ENCODE measurements at places on chromosomes 3 and 15. TPM values are rescaled to one million over a fixed set of nuclear protein-coding genes. Genes with fewer than 3 reads are reported as not detected.

Gene CHRNB4
- not detected for total RNA-seq

Gene C3orf70
- total RNA-seq: 0.08 TPM

DNA sequence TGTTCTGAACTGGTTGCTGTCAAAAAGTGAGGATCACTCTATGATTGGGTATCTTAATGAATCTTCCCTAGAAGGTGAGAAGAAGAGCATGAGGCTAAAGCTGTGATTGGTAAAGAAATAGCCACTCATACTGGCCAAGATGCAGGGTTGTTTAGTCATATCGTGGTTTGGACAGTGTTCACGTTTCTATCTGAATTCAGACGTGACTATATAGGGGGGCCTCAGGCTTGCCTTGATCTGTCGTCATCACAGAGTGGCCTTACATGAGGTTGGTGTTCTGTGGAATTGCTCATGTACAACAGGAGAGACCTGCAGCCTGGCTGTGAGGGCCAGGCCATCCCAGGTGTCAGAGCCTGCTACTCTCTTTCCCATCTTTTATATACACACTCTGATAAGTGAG, 12.4 kb downstream of the RTP2 start:
- no peak overlapping the region for H3K27ac ChIP-seq
- no peaks in the 10 kb centered on the region for H3K4me1 ChIP-seq
- no peak overlapping the region for H3K4me3 ChIP-seq
- no peaks in the 10 kb centered on the region for H3K27me3 ChIP-seq
- no peaks in the 10 kb centered on the region for H3K36me3 ChIP-seq
- no peak for DNase-seq

DNA sequence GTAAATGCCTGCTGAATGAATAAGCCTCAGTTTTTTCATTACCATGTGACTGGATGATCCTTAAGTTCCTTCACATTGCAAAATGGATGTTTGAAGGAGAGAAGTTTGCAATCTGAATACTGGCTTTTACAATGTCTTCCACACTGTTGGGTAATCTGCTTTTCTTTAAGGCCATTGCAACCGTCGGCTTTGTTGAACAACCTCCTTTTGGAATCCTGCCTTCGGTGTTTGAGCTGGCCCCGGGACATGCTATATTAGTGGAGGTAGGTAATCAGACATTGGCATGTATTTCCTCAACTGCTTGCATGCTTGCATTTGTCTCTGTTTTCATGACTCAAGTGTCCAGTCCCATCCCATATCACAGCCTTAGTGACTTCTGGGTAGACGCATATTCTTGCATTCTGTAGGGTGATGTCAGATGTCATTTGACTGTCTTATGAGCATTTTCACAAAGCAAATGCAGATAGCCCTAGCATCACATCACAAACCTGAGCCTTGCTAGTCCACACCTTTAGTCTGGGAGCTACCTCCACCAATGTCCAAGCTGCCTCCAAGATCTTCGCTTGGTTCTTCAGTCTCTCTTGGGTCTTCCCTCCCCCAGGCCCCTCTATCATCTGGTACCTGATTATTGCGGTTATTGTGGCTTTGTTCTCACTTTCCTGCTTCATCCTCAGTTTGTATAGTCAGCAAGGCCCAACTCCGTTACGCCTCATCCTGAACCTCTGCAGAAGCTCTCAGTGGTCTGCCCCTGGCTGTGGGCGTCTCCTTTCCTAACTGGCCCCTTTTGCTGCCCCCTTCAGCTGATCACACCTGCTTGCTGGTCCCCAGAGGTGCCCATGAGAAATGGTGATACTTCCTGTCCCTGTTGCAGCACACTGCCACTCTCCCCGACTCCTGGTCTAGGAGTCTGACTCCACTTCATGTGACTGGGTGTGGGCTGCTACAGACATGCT, 48.5 kb downstream of the ACAA1 start:
- H3K4me3 ChIP-seq: no peak overlapping the region
- H3K27me3 ChIP-seq: no peaks in the 10 kb centered on the region
- no peaks in the 10 kb centered on the region for H3K4me1 ChIP-seq

GRCh38 chr15:88104357-88104756, 152.2 kb downstream of the NTRK3 start:
- H3K4me3 ChIP-seq: no peak overlapping the region
- DNase-seq: no peak
- no peaks in the 10 kb centered on the region for H3K27me3 ChIP-seq
- H3K4me1 ChIP-seq: peaks cover 11% of the 10 kb centered on the region

DNA sequence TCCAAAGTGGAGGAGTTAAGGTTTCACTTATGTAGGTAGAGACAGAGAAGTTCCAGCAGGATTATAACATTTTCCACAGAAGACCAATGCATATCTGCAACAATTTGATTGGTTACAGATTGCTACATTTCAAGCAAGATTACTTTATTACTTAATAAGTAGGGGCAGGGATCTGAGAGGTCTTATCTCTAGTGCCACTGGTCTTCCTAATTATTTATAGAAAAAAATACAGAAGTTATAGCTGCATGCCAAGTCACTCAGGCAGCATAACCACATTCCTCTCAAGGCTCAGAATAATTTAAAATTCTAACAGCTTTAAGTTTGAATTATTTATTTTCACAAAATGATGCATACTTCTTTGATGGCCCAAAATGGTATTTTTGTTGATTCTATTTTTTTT, 30.5 kb downstream of the RAD54L2 start:
- no peak for DNase-seq
- no peaks in the 10 kb centered on the region for H3K4me1 ChIP-seq
- H3K27ac ChIP-seq: no peak overlapping the region
- H3K36me3 ChIP-seq: peaks cover 11% of the 10 kb centered on the region
- no peaks in the 10 kb centered on the region for H3K27me3 ChIP-seq

- H3K4me3 ChIP-seq: peak overlapping the region; percentile 61
- H3K4me1 ChIP-seq: no peaks in the 10 kb centered on the region
- no peaks in the 10 kb centered on the region for H3K36me3 ChIP-seq
- no peaks in the 10 kb centered on the region for H3K27me3 ChIP-seq
- no peak overlapping the region for H3K27ac ChIP-seq
Measured at GRCh38 chr15:45199136-45199810, 11.5 kb upstream of the SHF start.

DNA sequence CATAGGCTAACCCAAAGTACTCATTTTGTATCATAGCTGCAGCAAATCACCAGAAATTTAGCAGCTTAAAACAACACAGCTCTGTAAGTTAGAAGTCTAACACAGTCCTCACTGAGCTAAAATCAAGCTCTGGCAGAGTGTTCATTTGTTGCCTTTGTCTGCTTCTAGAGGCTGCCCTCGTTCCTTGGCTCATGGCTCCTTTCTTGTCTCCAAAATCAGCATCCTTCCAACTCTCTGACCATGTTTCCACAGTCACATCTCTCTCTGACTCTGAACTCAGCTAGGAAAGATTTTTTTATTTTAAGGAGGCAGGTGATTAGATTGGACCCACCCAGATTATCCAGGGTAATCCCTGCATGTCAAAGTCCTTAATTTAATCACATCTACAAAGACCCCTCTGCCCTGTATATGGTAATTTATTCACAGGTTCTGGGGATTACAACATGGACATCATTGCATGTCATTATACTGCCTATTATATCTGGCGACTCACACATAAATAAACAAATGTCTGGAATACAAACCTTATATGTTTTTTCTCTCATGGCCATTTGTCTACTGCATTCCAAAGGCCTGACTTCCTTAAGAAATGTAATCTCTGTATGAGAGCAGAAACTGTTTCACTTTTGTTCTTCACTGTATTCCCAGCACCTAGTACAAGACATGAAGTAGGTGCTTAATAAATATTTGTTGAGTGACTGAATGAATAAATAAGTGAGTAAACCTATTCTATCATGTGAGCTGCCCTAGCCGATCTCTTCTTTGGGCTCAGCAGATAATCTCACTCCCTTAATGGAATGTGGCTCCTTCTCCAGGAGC, 15.1 kb upstream of the UACA start:
- no peak overlapping the region for H3K4me3 ChIP-seq
- peak overlapping the region; percentile 87 for H3K27ac ChIP-seq
- H3K27me3 ChIP-seq: no peaks in the 10 kb centered on the region

DNA sequence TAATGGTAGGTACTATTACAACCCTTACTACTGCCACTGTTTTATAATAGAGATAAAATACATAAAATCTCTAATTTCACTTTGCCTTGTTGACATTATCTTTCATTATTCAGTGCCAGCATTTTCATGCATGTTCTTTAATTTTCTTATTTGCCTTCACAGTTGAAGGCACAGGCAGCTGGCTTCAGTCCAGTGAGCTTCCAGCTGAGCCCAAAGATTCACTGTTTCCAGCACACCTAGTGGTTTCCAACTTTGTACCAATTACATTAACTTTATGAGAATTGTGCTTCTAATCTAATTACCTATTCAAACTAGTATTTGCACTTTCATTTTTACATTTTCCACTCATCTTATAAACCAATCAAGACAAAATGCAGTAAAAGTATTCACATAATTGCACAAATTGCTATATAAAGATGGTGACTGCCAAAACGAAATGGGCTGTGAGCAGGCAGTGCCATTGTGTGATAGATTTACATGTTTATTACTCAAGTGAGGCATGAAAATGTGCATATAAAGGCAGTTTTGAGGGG, 228.3 kb downstream of the MFSD1 start:
- no peaks in the 10 kb centered on the region for H3K4me1 ChIP-seq
- no peak overlapping the region for H3K4me3 ChIP-seq
- no peak overlapping the region for H3K27ac ChIP-seq
- no peaks in the 10 kb centered on the region for H3K27me3 ChIP-seq

DNA sequence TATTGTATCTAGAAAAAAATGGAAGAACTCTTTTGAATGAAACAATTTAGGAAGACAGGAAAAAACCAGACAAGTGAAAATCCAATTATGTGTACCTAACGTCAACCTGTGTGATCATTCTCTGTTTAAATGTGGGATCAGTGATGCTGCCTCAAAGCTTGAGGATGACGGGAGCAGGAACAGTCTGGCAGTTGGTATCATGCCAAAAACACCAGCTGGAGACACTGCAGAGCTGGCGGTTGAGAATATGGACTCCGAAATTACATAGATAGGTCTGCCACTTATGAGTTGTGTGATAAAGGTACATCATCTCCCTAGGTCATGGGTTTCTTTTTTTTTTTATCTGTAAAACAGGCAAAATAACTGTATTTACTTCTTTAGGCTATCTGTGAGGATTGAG, 480.5 kb downstream of the CNTN4 start:
- H3K4me3 ChIP-seq: no peak overlapping the region
- no peaks in the 10 kb centered on the region for H3K27me3 ChIP-seq
- no peak for DNase-seq
- H3K4me1 ChIP-seq: no peaks in the 10 kb centered on the region
- H3K36me3 ChIP-seq: no peaks in the 10 kb centered on the region
- no peak overlapping the region for H3K27ac ChIP-seq

GRCh38 chr3:177341736-177342419, 144.6 kb upstream of the TBL1XR1 start:
- DNase-seq: no peak
- H3K27ac ChIP-seq: no peak overlapping the region
- peaks cover 31% of the 10 kb centered on the region for H3K4me1 ChIP-seq
- H3K36me3 ChIP-seq: no peaks in the 10 kb centered on the region
- no peak overlapping the region for H3K4me3 ChIP-seq
- H3K27me3 ChIP-seq: no peaks in the 10 kb centered on the region

- H3K4me1 ChIP-seq: no peaks in the 10 kb centered on the region
- no peak for DNase-seq
- H3K27ac ChIP-seq: no peak overlapping the region
Measured at GRCh38 chr15:69125236-69125635, 35.2 kb upstream of the GLCE start.

DNA sequence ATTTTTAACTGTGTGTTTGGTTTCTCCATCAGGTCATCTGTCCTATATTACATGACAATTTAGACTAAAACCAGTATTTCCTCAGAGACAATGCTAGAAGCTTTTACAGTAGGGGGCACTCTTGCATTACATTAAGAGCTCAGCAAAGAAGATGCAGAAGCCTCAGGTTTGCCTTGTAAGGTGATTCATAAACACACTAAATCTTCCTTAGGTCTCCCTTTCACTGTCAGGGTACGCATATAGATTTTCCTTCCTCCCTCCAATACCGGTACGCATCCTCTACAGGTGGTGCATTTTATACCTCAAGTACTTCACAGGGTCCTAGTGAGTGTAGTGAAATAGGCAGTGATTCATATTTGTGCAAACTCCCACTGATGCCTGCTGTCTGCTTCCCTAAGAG, 46.5 kb downstream of the CD86 start:
- no peak overlapping the region for H3K4me3 ChIP-seq
- no peak for DNase-seq
- H3K27me3 ChIP-seq: no peaks in the 10 kb centered on the region

- peak; percentile 39 for DNase-seq
- no peaks in the 10 kb centered on the region for H3K27me3 ChIP-seq
- no peak overlapping the region for H3K27ac ChIP-seq
- no peak overlapping the region for H3K4me3 ChIP-seq
Measured at GRCh38 chr3:192850451-192850981, 67.1 kb downstream of the MB21D2 start.

GRCh38 chr15:60757273-60757672, 278.3 kb upstream of the ICE2 start:
- H3K4me3 ChIP-seq: no peak overlapping the region
- no peak overlapping the region for H3K27ac ChIP-seq
- DNase-seq: no peak
- H3K27me3 ChIP-seq: no peaks in the 10 kb centered on the region
- H3K36me3 ChIP-seq: no peaks in the 10 kb centered on the region

DNA sequence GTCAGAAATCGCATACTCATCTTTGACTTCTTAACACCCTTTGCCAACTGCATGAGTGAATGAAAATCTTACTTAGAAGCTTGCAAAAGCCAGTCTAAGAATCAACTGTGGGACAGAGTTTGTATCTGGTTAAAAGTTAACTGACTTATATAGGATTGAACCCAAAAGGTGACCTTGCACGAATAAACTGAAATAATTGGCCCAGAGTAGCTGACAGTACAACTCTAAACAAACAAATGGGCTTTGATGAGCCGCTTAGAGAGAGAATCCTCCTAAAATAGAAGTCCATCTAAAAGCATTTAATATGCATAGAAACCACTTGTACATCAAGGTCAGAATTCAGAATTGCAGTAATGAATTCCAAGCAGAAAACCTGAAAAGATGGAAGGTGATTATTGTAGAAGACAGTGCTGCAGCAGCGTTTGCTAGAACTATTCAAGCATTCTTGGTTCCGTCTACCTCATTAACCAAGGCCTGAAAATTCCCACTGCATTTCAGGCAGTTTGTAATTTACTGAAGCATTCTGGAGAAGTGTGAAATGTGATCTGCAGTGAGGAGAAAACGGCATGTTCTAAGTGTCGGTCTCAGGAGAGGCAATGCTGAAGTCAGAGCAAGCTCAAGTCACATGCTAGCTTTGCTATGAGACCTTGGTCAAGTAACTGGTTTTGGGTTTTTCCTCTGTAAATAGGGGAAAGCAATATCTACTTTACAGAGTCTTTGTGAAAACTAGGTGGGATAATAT, 103.7 kb downstream of the CADPS start:
- no peaks in the 10 kb centered on the region for H3K4me1 ChIP-seq
- 0 out of 2 replicates have a peak, but pooled peaks cover 5% of the 10 kb centered on the region for H3K27me3 ChIP-seq
- no peaks in the 10 kb centered on the region for H3K36me3 ChIP-seq
- no peak overlapping the region for H3K27ac ChIP-seq

- H3K27me3 ChIP-seq: no peaks in the 10 kb centered on the region
- H3K4me3 ChIP-seq: no peak overlapping the region
- H3K4me1 ChIP-seq: peaks cover 7% of the 10 kb centered on the region
- no peaks in the 10 kb centered on the region for H3K36me3 ChIP-seq
- no peak for DNase-seq
Measured at GRCh38 chr3:185340751-185341150, 22.2 kb upstream of the MAP3K13 start.

GRCh38 chr3:191499307-191500080, 38.5 kb downstream of the PYDC2 start:
- peaks cover 4% of the 10 kb centered on the region for H3K27me3 ChIP-seq
- no peak overlapping the region for H3K27ac ChIP-seq
- no peak for DNase-seq
- H3K36me3 ChIP-seq: no peaks in the 10 kb centered on the region
- no peak overlapping the region for H3K4me3 ChIP-seq
- no peaks in the 10 kb centered on the region for H3K4me1 ChIP-seq

GRCh38 chr3:134486577-134487041, 752 bp downstream of the CEP63 start:
- no peak for DNase-seq
- H3K27ac ChIP-seq: peak overlapping the region; percentile 87
- H3K4me1 ChIP-seq: peaks cover 45% of the 10 kb centered on the region
